ENCODE measurements at places on chromosomes 7 and 10. TPM values are rescaled to one million over a fixed set of nuclear protein-coding genes. Genes with fewer than 3 reads are reported as not detected.

GRCh38 chr10:87722716-87723115 lies 63.0 kb downstream of the PAPSS2 start:
- no peak overlapping the region for H3K4me3 ChIP-seq
- H3K4me1 ChIP-seq, result peaks cover 7% of the 10 kb centered on the region
- H3K27me3 ChIP-seq, result peaks cover 13% of the 10 kb centered on the region
- no peaks in the 10 kb centered on the region for H3K36me3 ChIP-seq
- no peak overlapping the region for H3K27ac ChIP-seq

- H3K27me3 ChIP-seq, result no peaks in the 10 kb centered on the region
- H3K27ac ChIP-seq, result peak overlapping the region; percentile 93
- peaks cover 5% of the 10 kb centered on the region for H3K36me3 ChIP-seq
- peaks cover 41% of the 10 kb centered on the region for H3K4me1 ChIP-seq
Measured at GRCh38 chr10:98134117-98134430, 383 bp upstream of the R3HCC1L start.

The PRKG1 gene
- total RNA-seq, result not detected

GRCh38 chr7:42059275-42059674 lies 177.7 kb downstream of the GLI3 start:
- H3K27me3 ChIP-seq, result peaks cover 7% of the 10 kb centered on the region
- no peaks in the 10 kb centered on the region for H3K4me1 ChIP-seq
- H3K4me3 ChIP-seq, result no peak overlapping the region

DNA sequence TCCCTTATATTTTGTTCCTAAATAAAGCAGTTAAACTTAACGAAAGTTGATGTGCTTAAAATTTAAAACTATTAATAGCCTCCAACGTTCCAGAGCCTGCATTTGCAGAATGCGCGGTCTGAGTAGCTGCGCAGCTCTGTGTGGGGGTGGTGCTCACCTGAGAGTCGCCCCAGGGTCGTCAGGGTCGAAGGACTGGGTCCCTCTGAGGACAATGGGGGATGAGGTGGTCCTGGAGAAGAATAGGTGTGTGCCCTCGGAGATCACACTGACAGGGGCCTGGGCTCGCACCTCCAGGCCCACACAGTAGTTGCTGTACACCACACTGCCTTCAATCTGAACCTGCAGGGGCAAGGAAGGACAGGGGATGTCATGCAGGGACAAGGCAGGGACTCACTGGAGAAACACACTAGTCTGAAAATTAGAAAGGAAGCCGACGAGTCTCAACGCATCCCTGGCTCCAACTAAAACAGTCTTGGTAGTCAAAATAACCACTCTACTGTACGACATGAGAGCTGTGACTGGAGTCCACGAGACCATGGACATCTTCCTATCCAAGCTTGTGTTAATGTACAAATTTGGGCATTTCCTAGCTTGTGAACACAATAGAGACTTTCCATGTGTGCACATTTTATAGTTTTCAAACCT lies 54.4 kb downstream of the PKD1L1 start:
- no peaks in the 10 kb centered on the region for H3K4me1 ChIP-seq
- no peak overlapping the region for H3K4me3 ChIP-seq
- peaks cover 2% of the 10 kb centered on the region for H3K27me3 ChIP-seq
- H3K36me3 ChIP-seq, result no peaks in the 10 kb centered on the region
